ENCODE measurements at places on chromosomes 5 and 9.

GRCh38 chr5:53490747-53491146 lies 10.3 kb downstream of the FST start:
- DNase-seq, result peak; percentile 82

GRCh38 chr5:68681929-68682328 lies 411.9 kb upstream of the SLC30A5 start:
- DNase-seq, result no peak

DNA sequence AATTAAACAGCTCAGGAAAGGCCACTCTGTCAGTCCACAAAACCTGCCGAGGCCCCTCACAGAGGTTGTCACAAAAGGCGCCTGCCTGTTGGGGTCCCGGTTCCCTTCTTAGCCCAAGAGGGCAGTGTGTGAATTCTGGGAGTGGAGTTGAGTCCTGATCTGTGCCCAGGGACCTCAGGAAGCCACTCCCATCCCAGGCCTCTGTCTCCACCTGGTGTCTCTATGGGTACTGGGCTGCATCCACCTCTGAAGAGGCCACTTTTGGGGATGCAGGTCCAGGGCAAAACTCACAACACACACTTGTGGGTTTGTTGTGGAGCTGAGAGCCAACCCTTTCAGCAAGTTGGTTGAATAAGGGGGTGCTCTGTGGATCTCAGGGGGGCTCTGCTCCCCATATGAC lies 74.3 kb upstream of the STXBP1 start:
- DNase-seq, result no peak

DNA sequence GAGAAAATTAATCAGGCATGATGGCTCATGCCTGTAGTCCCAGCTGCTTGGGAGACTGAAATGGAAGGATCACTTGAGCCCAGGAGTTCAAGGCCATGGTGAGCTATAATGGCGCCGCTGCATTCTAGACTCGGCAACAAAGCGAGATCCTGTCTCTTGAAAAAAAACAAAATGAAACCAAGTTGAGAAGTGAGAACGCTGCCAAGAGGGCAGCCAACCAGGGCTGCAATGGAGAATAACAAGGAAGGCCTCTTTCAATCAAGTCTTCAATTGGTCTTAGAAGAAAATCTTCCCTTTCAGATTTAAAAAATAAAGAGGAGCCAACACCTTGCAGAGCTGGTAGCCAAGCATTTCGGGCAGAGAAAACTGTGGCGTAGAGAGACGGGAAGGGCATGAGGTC lies 14.7 kb downstream of the KIAA1958 start:
- DNase-seq, result no peak

GRCh38 chr5:7415123-7415522 lies 19.2 kb downstream of the ADCY2 start:
- DNase-seq, result no peak

DNA sequence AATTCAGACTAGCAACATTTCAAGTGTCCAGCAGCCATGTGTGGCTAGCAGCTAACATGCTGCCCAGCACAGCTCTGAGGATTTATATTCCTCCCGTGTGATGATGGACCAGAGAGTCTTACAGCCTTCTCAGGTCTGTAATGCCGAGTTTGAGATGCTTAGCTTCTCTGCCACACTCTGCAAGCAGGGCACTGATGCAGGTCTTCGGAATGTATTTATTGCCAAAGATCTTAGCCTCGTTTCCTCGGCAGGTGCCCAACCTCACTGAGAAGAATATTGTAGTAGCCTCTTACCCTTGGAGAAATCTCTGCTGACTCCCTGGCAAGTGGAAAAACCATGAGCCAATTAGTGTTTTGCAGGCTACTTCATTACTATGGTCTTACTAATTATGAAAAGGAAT lies 3.7 kb upstream of the RAI14 start:
- peak; percentile 16 for DNase-seq

Measured in fibroblast of skin of abdomen (primary cell).